ENCODE measurements at places on chromosomes 7 and 10.

DNA sequence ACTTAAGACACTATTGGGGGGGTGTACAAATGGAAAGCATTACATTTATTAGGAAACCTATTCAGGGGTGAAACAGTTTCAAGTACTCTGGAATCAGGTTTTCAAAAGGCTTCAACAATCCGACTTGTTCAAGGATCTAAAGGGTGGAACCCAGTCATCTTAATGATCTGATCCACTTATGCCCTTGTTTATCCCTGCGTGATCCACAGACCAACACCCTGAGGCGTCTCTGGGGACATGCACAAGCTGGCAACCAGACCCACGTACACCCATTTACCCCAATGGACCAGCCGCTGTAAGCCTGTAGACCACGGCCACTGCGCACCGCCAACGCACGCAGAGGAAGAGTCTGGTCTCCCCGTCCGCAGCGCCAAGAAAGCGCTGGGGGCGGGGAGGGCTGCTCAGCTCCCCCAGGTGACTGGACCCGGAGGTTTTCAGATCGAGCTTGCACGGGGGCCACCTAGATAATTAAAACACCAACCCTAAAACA lies 13.4 kb downstream of the HNRNPF start:
- DNase-seq: no peak

- DNase-seq: no peak
Measured at GRCh38 chr7:155466142-155466813, 8.3 kb downstream of the EN2 start.

- DNase-seq: no peak
Measured at GRCh38 chr10:44818701-44819127, 92.4 kb upstream of the TMEM72 start.

GRCh38 chr7:157671358-157672255 lies 334.8 kb downstream of the DNAJB6 start:
- no peak for DNase-seq

DNA sequence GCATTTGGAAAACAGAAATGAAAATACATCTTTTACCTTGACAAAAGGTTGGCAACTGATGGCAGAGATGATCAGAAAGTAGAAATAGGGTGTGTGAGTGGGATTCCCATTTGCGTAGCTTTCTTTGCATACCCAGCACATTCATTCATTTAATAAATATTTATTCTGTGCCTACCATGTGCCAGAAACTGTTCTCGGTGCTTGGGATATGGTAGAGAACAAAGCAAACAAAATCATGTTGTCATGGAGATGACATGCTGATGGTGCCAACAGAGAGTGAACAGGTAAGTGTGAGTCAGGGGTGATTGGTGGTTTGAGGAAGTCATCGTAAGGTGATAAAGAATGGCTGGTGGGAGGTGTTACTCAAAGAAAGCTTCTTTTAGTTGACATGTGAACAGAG lies 45.4 kb downstream of the CACNB2 start:
- no peak for DNase-seq

- no peak for DNase-seq
Measured at GRCh38 chr7:152617056-152617455, 58.9 kb downstream of the XRCC2 start.

DNA sequence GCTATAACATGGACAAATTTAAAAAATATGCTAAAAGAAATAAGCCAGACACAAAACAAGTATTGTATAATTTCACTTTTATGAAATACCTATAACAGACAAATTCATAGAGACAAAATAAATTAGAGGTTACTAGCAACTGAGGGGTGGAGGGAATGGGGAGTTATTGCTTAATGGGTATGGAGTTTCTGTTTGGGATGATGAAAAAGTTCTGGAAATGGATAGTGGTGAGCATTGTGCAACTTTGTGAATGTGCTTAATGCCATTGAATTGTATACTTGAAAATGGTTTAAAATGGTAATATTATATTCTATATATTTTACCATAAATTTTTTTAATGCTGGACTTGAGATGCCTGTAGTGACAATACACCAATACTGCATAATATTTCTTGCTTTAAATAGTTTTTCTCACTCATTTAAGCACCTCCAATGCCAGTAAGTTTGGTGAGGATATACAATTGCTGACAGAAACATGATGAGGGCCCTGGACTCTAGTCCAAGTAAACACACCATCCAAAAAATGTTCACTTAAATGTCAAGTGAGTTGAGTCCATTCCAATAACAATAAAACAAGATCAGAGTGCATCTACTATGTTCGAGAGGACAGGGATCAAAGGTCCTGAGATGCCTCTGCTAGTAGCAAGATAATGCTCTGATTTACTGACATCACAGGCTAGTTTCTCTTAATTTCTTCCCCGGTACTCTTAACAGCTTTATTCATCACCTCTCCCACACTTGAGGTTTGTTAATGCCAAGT lies 71.9 kb downstream of the NT5C2 start:
- DNase-seq: no peak

- no peak for DNase-seq
Measured at GRCh38 chr10:44511166-44511565, 126.3 kb upstream of the CXCL12 start.

- no peak for DNase-seq
Measured at GRCh38 chr10:34994565-34995142, 95.5 kb downstream of the CUL2 start.

DNA sequence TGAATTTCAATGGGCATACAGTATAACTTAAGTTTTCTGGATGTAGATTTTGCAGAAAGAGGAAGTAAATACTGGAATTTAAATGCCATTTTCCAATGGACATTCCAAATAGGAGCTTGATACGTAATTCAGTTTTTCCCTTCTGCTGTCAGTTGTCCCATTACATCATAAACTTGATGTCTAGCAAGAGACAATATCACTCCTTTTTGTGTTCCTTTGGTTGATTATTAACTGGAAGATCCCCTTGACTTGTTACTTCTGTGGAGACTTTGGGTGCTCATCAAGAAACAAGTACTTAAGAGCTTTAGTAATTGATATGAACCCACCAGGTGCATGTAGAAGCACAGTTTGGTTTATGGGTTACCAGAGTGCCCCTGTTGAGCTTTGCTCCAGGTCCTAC lies 116.1 kb downstream of the ST7 start:
- no peak for DNase-seq

DNA sequence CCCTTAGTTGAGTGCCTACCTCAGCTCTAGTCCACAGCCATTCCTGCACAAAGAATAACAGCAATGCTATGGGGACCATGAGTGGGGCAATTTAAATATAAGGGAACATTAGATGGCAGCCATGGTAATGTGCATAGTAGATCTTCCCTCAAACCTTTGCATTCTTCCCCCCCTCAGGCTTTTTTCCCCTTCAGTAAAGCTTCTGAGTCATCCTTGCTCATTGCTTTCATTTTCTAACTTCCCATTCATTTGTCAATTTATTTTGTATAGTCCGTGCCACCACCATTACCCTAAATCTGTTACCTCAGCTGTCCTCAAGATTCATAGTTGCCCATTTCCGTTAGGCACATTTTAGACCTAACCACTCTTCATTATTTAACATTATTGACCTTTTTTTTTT lies 10.7 kb downstream of the HECTD2 start:
- no peak for DNase-seq

DNA sequence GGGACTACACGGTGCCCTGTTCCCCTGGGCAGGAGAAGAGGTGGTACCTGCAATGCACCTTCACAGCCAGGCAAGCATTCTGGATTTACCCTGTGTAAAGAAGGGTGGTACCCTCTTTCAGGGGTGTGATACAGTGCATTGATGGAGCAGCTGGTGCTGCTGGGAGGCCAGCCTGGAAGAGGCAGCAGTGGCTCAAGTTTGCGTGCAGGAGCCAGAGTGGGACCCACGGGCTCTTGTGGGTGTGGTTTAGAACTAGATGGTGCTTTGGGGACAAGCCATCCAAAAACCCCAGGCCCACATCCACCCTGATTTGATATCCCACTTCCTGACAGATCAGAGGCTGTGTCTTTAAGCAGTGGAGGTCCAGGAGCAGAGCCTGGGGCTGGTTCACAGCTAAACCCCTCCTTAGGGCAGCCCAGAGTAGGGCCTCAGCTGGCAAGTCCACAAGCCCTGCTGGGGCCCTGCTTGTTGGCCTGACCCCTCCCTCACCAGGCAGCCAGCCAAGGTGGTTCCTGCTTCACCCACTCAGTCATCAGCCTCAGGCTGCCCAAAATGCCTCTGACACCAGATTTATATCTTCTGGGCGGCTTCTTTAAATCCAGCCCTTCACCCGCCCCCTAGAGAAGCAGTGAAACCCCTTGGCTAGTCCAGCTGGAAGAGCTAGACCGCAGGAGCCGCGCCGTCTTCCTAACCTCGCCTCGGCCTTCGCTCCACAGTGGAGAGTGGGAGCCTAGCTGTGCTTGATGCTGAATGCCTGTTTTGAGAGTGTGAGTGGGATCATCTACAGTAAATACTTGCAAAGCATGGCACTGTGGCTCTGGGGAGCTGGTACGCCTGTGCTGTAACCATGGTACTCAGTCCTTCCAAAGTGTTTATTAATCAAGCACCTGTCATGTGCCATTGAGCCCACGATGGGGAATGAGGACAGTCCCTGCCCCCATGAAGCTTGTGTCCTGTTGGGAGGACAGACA lies 1.4 kb upstream of the ASIC3 start:
- no peak for DNase-seq

- no peak for DNase-seq
Measured at GRCh38 chr7:157139810-157140510, 1.2 kb downstream of the UBE3C start.

DNA sequence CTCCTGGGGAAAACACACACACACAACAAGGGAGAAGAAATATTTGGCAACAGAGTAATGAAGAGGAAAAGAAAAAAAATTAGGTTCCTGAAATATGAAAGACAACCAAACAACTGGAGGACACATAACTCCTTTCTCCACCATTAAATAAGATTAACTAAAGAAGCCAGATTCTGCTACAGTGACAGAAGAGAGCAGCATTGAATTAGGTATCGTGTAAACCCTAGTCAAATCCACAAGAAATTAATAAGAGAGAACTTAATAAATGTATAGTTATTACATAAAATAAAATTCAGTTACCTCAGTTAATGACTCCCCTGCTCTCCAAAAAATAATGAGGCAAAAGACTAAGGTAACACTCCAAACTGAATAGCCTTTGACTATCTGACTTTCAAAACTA lies 306.7 kb downstream of the CRPPA start:
- no peak for DNase-seq

DNA sequence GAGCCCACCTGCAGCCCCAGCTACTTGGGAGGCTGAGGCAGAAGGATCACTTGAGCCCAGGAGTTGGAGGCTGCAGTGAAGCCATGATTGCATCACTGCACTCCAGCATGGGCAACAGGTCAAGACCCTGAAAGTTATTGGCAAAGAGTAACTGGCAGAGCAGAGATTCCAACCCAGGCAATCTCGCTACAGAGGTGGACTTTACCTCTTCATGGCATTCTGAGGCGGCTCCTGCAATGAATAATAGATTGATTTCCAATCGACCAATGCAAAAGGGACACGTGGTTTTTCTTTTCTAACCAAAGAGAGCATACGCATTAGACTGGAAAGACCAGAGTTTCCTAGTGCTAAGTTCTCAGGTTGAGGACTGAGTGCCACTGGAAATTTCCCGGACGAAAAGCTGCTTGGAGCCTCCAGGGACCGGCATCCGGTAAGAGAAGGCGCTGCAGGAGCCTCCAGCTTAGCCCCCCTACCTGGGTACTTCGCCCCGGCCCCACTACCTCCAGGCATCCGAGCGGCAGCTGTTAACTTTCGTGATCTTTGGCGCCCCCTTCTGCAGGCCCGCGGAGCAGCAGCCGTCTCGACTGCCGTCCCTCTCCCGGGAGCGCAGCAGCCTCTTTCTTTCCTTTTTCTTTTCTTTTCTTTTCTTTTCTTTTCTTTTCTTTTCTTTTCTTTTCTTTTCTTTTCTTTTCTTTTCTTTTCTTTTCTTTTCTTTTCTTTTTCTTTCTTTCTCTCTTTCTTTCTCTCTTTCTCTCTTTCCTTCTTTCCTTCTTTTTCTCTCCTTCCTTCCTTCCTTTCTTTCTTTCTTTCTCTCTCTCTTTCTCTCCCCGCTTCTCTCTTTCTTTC lies 4.1 kb downstream of the MBLAC1 start:
- no peak for DNase-seq

GRCh38 chr10:100654782-100655325 lies 90.5 kb upstream of the PAX2 start:
- no peak for DNase-seq

- DNase-seq: peak; percentile 19
Measured at GRCh38 chr7:132472463-132473120, 103.7 kb downstream of the PLXNA4 start.

DNA sequence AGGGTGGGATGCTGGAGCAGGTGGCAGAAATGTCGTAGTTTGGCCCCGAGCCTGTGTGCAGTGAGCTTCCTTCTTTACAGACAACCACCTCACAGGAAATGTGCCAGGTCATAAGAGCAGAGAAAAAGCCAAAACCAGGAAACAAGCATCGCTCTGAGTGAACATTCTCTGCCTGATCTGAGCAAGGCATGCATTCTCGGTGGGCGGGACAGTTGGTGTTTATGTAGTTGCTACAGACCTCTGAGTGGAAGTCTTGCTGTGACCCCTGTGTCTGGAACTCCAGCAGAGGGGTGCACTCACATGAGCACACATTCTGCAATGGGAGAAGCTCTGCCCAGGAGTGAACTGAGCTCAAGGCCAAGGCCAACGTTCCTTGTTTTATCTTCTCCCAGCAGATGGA lies 230.1 kb downstream of the TCERG1L start:
- no peak for DNase-seq

GRCh38 chr7:7881581-7881980 lies 87.0 kb upstream of the GLCCI1 start:
- no peak for DNase-seq

DNA sequence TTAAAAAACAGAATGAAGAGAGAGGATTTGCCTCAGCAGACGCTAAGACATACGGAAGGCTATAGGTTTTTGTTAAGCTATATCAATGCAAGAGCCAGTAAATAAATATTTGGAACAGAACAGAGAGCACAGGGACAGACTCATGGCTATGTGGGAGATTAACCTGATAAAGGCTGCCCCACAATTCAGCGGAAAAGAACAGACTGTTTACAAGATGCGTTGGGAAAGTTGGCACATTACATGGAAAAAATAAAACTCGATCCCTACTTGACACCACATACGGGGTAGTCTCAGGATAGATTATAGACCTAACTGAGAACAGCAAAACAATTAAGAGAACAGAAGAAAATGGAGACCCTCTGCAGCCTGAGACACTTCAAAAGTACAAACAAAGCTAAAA lies 10.8 kb downstream of the KCNH2 start:
- no peak for DNase-seq

GRCh38 chr10:10992961-10993714 lies 24.5 kb upstream of the CELF2 start:
- DNase-seq: no peak

DNA sequence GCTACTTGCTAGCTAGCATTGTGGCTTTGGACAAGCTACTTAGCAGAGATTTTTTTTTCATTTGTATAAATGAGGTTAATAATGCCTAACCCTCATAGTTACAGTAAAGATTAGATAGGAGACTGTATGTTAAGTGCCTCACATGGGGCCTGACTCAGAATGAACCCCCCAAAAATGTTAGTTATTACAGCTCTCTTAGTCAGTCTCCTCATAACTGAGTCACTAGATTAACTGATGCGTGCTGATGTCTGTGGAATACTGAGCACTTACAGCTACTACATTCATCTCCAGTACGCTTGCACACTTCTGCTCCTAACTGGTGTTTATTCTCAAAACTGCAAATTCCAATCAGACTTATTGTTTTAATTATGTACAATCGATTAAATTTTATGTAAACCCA lies 315.3 kb downstream of the SNX13 start:
- DNase-seq: no peak

- DNase-seq: no peak
Measured at GRCh38 chr7:116138202-116138801, 72.0 kb upstream of the TES start.

- DNase-seq: no peak
Measured at GRCh38 chr7:65975814-65976445, 6.1 kb downstream of the GUSB start.

GRCh38 chr7:81420526-81421226 lies 349.2 kb downstream of the HGF start:
- no peak for DNase-seq
